ENCODE measurements at places on chromosomes 5 and 9.
A peak's percentile ranks its signal among the peaks of the same experiment; 100 is the strongest.

DNA sequence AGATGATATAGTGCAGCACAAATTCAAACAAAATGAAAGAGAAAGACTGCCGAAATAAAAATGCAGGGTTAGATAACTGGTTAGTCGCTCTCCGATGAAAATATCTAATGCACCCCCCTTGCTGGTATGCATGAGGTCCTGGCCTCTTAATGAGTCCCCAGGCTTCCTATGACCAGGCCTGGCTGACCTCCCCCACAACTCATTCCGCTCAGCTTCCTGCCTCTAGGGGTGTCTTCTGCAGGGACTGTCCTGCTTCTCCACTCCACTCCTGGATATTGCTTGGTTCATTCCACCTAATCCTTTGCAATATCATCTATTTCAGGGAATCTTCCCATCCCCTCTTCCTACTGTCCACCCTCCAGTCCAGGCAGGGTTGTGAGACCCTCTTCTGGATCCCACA is 341.8 kb downstream of the ASTN2 start:
- no peak overlapping the region for H3K4me3 ChIP-seq
- no peaks in the 10 kb centered on the region for H3K4me1 ChIP-seq
- H3K36me3 ChIP-seq: no peaks in the 10 kb centered on the region
- H3K27me3 ChIP-seq: no peaks in the 10 kb centered on the region
- H3K27ac ChIP-seq: no peak overlapping the region

- H3K4me1 ChIP-seq: peaks cover 7% of the 10 kb centered on the region
- peaks cover 56% of the 10 kb centered on the region for H3K27me3 ChIP-seq
- no peaks in the 10 kb centered on the region for H3K36me3 ChIP-seq
- H3K27ac ChIP-seq: no peak overlapping the region
- no peak overlapping the region for H3K4me3 ChIP-seq
Observed at GRCh38 chr9:97854696-97855485, 1.9 kb downstream of the FOXE1 start.

DNA sequence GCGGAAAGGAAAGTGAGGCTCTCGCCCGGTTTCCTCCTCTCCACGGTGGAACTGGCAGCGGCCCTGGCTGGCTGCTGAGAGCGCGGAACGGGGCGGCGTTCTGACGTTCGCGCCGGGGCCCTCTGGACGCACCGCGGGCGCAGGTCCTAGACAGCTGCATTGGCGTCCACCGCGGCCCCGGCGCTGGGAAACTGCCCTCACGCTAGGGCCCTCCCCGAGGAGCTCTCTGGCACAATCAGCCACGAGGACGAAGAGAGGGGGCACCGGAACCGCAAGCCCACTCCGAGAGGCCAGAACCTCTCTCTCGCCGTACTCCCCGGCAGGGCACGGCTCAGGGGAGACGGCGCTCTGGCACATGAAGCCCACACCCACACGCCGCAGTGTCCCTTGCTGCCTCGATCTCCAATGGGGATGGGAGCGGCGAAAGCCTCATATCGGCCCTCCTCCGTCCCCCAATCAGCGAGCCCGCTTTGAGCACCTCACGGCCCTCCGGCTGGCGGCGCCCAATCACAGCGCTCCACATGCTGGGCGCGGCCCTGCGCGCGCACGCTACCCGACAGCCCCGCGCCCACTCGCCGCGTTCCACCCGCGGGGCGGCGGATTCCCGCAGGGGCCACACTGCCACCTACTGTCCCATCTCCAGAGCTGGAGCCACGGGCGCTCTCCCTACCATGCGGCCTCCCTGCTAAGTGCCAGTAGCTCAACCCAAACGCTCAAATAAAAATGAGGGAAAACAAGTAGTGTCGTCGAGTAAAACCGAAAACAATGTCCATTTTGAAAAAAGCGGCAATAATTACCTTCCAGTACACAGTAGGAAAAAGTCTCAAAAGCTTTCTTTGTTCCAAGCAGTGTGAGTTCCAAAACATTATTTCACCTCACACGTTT is 11.8 kb downstream of the MRPS27 start:
- DNase-seq: peak; percentile 98
- H3K27me3 ChIP-seq: no peaks in the 10 kb centered on the region
- peak overlapping the region; percentile 83 for H3K27ac ChIP-seq
- peaks cover 18% of the 10 kb centered on the region for H3K4me1 ChIP-seq

DNA sequence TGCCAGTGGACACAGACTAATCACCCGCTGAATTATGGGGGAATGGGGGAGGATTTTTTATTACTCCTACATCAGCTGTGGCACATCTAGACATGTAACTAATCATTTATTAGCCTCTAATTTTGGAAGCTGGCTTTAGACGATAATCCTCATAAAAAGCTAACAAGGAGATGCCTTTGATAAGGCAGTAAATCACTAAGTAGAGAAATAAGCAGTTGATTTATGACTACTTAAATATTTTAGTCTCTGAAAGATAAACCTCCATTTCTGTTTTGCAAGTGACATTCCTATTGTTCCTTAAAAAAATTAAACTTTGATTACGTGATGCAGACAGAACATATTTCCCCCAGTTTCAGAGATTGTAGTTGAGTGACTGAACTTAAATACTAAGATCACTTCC is 206.4 kb upstream of the CDKN2B start:
- no peaks in the 10 kb centered on the region for H3K4me1 ChIP-seq
- H3K4me3 ChIP-seq: no peak overlapping the region
- H3K27ac ChIP-seq: no peak overlapping the region
- H3K36me3 ChIP-seq: no peaks in the 10 kb centered on the region
- H3K27me3 ChIP-seq: peaks cover 5% of the 10 kb centered on the region

DNA sequence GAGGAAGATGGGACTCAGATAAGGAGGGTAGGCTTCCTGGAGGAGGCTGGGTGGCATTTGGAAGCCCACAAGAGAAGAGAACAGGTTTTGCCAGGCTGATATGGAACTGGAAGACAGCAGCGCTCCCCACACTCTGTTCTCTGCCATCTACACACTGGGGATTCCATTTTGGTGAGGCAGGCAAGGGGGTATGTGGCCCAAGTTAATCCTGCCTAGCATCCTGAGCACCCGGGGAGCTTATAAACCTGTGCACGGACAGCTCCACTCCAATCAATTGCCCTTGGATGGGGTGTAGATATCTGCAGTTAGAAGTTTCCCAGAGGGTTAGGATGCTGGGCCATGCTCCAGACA is 158.8 kb downstream of the MACROH2A1 start:
- H3K27me3 ChIP-seq: no peaks in the 10 kb centered on the region
- H3K27ac ChIP-seq: no peak overlapping the region
- no peaks in the 10 kb centered on the region for H3K36me3 ChIP-seq
- H3K4me3 ChIP-seq: no peak overlapping the region
- no peaks in the 10 kb centered on the region for H3K4me1 ChIP-seq

GRCh38 chr5:55141945-55142690 is 17.9 kb upstream of the GPX8 start:
- peak overlapping the region; percentile 40 for H3K4me3 ChIP-seq
- peaks cover 23% of the 10 kb centered on the region for H3K4me1 ChIP-seq
- H3K27me3 ChIP-seq: peaks cover 3% of the 10 kb centered on the region
- no peaks in the 10 kb centered on the region for H3K36me3 ChIP-seq
- DNase-seq: no peak

DNA sequence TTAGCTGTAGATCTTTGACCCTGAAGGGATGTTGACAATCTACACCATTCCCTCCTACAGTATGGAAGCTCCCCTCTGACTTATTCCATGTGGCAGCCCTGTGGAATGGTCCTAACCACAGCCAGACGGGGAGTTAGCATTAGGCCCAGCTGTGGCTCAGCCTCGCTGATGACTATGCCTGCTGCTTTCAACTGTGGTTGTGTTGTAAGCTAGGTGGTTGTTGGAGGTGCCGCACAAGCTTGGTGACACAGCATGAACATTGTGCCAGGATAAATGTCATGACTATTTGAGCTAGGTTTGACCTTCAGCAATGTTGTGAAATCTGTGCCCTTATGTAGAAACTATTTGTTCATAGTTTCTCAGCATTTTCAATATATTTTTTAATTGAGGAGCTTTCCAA is 40.6 kb downstream of the SGCD start:
- no peaks in the 10 kb centered on the region for H3K36me3 ChIP-seq
- DNase-seq: no peak
- peaks cover 6% of the 10 kb centered on the region for H3K27me3 ChIP-seq
- H3K4me3 ChIP-seq: no peak overlapping the region

DNA sequence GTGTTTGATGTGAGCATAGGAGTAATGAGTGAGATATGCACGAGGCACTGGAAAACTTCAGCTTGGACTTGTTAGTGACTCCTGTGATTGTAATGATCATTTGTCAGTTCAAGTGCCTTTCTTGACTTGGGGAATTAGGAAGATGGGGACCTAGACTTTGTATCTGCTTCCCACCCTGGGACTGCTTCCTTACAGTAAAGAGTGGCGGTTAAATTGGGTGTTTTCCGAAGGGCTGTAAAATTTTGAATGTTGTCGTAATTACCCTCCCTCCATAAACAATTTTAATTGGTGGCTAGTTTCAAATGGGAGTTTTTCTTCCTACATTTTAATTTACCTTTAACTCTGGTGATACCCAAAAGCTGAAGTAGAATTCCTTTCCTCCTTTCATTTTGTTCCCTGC is 23.5 kb upstream of the FAM120AOS start:
- peaks cover 33% of the 10 kb centered on the region for H3K4me1 ChIP-seq
- H3K27ac ChIP-seq: no peak overlapping the region
- no peak for DNase-seq
- H3K27me3 ChIP-seq: no peaks in the 10 kb centered on the region
- peaks cover 11% of the 10 kb centered on the region for H3K36me3 ChIP-seq

- H3K27me3 ChIP-seq: peaks cover 35% of the 10 kb centered on the region
- no peak for DNase-seq
- H3K36me3 ChIP-seq: no peaks in the 10 kb centered on the region
- H3K4me1 ChIP-seq: no peaks in the 10 kb centered on the region
Observed at GRCh38 chr5:135670588-135670987, 91.8 kb upstream of the CXCL14 start.

- H3K4me3 ChIP-seq: no peak overlapping the region
- H3K27me3 ChIP-seq: no peaks in the 10 kb centered on the region
- H3K4me1 ChIP-seq: no peaks in the 10 kb centered on the region
- peak; percentile 29 for DNase-seq
- peaks cover 9% of the 10 kb centered on the region for H3K36me3 ChIP-seq
Observed at GRCh38 chr9:114016629-114017423, 61.3 kb downstream of the AMBP start.

Data from natural killer cell treated with Interleukin-12 subunit alpha and Interleukin-12 subunit beta and Interleukin-15 and Interleukin-18, amount 100 ng/mL, for 72 hours (primary cell).